Muscle of leg (tissue), 16 donors: ENCODE measurements at places on chromosomes 16 and 17. TPM values are rescaled to one million over a fixed set of nuclear protein-coding genes. Genes with fewer than 3 reads are reported as not detected.

The ACSM2A gene
- total RNA-seq, result 0.09 TPM

The WFDC1 gene
- total RNA-seq, result 2.6 TPM

The DCTN5 gene
- 33.6 TPM for total RNA-seq

The CCL4L2 gene
- total RNA-seq, result 3.7 TPM

The GPR139 gene
- total RNA-seq, result not detected

The NPIPA7 gene
- total RNA-seq, result 2.7 TPM

The PLLP gene
- total RNA-seq, result 0.40 TPM

The KAT7 gene
- total RNA-seq, result 30.9 TPM

The ERAL1 gene
- total RNA-seq, result 18.7 TPM

The CES5A gene
- total RNA-seq, result not detected

The C17orf50 gene
- total RNA-seq, result not detected

The TMEM204 gene
- total RNA-seq, result 19.4 TPM

The EPOP gene
- total RNA-seq, result 0.31 TPM

The CPHXL2 gene
- not detected for total RNA-seq

The CACNA1G gene
- total RNA-seq, result 5.9 TPM

The KLHL10 gene
- total RNA-seq, result 0.09 TPM

The KRTAP4-4 gene
- total RNA-seq, result not detected

The MMP2 gene
- total RNA-seq, result 277 TPM

The PITPNM3 gene
- total RNA-seq, result 2.1 TPM

The C1QTNF1 gene
- 10.8 TPM for total RNA-seq

The TRAF4 gene
- 24.2 TPM for total RNA-seq

The NACA2 gene
- 0.22 TPM for total RNA-seq

The TCAP gene
- total RNA-seq, result 286 TPM

The TBC1D3E gene
- total RNA-seq, result not detected

The WFIKKN2 gene
- 2.0 TPM for total RNA-seq

The TTLL6 gene
- total RNA-seq, result not detected

The APOBR gene
- 0.18 TPM for total RNA-seq

The HBZ gene
- 0.93 TPM for total RNA-seq

The SUPT6H gene
- total RNA-seq, result 28.1 TPM

The TMEM238L gene
- total RNA-seq, result not detected
